ENCODE measurements at places on chromosomes 11 and 22.

GRCh38 chr11:120121336-120121735, 16.6 kb downstream of the TRIM29 start:
- no peak for DNase-seq

GRCh38 chr11:92070026-92070889, 154.4 kb upstream of the FAT3 start:
- no peak for DNase-seq

- peak; percentile 57 for DNase-seq
These were observed 941.0 kb upstream of the CHORDC1 start for GRCh38 chr11:91163619-91164451.

DNA sequence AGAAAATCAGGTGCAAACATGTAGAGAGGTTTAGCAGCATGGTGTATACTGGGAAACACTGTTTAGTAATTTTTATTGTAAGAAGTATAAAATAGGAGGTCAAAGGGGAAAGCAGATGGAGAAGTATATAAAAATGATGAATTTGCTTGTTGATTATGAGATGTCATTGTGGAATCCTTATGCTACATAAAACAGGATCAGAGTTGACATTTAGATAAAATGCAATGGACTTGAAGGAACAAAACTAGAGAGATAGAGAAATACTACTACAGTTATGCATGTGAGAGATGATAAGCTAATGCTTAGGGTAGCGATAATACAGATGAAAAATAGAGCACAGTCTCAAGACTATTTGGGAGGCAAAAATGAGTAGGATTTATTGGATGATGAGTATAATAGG, 191.9 kb upstream of the CTSC start:
- no peak for DNase-seq

DNA sequence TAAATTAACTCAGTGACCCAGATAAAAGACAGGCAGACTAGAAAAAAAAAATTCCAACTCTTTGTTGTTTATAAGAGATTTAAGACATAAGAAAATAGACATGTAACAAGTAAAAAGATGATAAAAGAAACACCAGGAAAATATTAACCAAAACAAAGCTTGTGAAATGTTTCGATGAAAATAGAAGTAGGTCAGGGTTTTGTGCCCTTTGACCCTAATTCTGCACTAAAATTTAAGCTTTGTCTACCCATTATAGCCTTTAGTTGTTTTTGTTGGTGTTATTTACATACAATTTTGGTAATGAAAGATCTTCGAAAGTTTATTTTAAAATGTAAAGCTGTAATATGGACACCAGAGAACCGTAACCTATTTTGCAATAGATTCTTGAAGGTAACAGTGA, 75.7 kb downstream of the LRRC4C start:
- DNase-seq = no peak

DNA sequence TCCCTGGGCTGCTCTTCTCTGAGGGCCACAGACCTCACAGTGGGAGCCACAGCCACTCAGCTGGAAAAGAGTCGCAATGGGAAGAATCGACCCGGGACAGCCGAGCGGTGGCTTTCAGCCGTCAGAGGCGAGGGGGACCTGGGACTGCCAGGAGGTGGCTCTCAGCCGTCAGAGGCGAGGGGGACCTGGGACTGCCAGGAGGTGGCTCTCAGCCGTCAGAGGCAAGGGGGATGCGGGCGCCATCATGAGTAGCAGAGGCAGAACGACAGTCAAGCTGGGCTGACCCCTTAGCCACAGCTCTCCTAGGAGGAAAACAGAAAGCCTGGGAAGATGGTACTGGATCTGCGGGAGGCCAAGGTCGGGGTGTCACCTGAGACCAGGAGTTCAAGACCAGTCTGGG, 14.9 kb upstream of the MUC2 start:
- DNase-seq = no peak

DNA sequence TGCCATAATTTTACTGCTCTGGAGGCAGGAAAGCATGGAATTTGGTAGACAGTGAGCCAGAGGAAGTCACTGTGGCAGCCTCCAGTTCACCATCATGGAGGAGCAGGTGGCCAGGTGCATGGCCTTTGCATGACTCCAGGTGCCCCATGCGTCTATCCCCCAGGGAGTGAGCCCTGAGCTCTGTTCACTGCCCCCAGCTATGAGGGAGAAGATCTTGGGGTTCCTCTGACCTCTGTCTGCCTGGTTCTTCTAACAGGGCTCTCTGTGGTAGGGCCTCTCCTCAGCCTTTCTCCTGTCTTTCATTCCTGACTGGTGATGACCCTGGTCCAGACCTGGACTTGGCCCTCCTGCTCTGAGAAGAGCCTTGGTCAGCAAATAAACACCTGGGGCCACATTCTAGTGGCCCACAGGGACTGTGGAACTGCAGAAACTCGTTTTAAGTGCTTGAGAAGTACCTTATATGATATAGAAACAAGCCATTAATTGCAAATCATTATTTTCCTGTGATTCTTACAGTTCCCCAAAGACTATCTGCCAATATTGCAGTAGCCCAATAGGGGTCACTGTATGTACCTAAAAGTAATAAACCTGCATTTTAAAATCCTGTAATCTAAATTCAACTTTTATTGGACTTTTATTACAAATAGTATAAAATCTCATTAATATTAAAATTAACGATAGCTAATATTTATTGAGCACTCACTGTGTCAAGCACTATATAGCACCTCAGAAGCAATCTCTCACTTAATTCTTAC, 120.0 kb upstream of the SYT13 start:
- DNase-seq = no peak

GRCh38 chr11:94519478-94520084, 7.3 kb downstream of the C11orf97 start:
- no peak for DNase-seq

- DNase-seq = no peak
These were observed 7.7 kb downstream of the TBC1D22A start for GRCh38 chr22:46770151-46770641.

DNA sequence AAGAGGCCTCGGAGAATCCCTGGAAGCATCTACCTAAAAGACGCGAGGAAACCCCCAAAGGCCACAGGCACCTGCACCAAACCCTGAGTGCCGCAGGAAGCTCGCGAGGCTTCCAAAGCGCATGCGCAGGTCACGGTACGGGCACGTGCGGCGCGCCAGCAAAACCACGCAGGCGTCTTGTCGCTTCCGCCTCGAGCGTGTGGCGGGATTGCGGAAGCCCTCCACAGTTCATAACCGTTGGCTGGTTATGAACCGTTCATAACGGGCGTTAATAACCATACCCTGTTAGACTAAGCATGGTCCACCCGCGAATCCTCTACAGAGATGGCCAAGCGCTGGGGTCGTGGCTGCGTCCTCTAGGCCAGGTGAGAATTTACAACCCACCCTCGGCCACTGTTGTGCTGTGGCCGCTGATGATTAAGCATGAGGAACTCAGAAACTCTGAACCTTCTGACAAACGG, 46.4 kb downstream of the MORC2 start:
- peak; percentile 30 for DNase-seq

DNA sequence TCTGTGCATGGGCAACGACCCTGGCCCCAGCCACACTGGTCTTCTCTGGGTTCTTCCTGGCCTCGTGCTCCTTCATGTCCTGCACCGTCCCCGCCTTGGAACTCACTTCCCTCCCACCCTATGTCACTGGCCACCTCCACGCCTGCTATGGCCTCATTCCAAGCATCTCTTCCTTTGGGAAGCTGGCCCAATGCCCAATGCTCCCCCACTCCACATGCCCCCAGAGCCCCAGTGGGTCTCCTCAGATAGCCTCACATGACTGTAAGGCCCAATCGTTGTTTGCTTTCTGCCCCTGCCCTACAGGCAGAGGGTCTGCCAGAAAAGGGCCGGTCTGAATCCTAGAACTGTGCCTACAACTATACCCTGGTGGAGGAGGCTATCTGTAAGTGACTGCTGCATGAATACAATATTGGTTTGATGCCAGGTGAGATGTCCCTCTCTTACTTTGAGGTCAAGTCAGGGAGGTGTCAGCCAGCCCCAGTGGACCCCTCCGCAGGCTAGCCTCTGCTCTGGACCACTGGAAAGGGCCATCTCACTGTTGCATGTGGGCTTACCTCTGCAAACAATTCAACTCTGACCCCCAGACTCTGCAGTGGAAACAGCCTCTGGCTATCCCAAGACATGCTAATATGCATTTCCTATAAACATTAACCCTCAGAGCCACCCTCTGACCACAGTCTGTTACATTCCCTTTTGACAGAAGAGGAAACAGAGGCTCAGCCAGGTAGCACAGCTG, 2.1 kb upstream of the GNAZ start:
- no peak for DNase-seq

- DNase-seq = no peak
These were observed 5.7 kb downstream of the LTO1 start for GRCh38 chr11:69669486-69669885.

DNA sequence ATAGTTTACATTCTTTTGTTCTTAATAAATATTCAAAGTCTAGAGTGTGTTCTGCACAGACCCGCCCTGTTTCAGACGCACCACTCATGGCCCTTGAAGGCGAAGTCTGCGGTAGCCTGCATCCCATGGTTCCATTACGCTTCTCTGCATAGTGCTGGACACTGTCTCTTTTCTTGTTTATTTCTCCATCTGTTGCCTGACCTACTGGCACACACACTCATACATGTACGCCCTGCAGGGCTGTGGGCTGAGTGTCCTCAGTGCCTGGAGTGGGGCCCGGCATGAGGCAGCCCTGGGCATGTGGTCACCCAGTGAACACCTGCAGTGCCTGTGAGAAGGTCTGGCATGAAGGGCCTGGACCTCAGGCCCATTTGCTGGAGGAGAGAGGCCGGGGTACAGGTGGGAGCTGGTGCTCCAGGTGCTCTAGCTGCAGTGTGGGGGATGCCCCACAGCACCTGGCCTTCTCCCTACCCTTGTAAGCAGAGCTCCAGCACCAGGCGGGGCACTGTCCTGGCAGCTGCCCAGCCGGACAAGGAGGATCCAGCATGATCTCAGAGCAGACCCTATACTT, 404.1 kb downstream of the TBC1D22A start:
- peak; percentile 31 for DNase-seq

- no peak for DNase-seq
These were observed 23.0 kb downstream of the RNF121 start for GRCh38 chr11:71951741-71952310.

GRCh38 chr11:89490981-89491690, at the start of gene NOX4:
Gene NOX4, minus strand, starts transcription at chr11:89491375. Its CDS starts 129 bp downstream, at chr11:89491246.
- peak; percentile 12 for DNase-seq

DNA sequence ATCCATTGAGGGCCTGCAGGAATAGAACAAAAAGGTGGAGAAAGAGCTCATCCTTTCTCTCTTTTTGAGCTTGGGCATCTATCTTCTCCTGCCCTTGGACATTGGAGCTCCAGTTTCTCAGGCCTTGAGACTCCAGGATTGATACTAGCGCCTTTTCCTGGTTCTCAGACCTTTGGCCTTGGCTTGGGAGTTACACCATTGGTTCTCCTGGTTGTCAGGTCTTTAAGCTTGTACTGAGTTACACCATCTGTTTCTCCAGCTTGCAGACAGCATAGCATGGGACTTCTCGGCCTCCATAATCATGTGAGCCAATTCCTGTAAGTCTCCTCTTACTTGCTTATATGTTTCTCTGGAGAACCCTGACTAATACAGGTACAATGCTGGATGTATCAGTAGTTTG, 72.6 kb downstream of the GRK3 start:
- no peak for DNase-seq

GRCh38 chr11:21429401-21429800, 760.0 kb downstream of the NELL1 start:
- no peak for DNase-seq

Data from NCI-H1105 (cell line).